Osteocyte (in vitro differentiated cells): ENCODE measurements at places on chromosomes 11 and 22.

DNA sequence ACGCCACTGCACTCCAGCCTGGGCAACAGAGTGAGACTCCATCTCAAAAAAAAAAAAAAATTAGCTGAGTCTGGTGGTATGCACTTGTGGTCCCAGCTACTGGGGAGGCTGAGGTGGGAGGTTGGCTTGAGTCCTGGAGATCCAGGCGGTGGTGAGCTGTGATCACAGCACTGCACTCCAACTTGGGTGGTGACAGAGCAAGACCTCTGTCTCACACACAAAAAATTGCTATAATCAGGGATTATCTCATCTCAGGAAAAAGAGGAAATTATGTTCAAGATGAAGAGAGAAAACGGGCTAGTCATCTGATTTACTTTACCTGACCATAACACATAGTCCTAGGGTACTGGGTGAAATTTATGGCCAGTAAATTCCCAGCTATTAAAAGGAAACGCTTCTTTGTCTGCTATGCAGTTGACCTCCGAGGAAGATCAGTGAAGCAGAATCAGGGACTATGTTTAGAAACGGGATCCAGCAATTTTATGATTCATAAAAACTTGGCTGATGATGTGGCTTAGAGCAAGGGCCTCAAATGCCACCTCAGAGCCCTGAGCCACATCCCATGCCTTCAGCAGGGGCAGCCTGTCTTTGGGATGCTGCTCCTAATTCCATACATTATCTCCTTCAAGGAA, 386.2 kb downstream of the NTM start:
- DNase-seq: no peak

GRCh38 chr22:39471381-39472141, 14.7 kb downstream of the MGAT3 start:
- DNase-seq: no peak

DNA sequence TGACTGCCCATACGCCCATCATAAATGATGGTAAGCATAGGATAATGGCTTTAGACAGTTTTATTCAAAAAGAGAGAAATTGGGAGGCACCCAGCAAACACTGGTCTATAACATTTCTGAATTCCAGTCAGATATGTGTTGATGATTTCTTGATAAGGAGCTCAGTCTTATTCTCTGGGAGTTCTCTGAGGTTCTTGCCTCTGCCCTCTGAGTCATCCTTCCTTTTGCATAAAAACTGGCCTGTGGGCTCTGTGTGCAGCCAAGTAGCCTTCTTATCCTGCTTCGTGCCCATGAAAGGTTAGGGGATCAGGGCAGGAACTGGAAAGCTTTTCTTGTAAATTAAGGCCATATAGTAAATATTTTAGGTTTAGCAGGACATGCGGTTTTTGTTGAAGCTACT, 48.9 kb downstream of the FAR1 start:
- no peak for DNase-seq

DNA sequence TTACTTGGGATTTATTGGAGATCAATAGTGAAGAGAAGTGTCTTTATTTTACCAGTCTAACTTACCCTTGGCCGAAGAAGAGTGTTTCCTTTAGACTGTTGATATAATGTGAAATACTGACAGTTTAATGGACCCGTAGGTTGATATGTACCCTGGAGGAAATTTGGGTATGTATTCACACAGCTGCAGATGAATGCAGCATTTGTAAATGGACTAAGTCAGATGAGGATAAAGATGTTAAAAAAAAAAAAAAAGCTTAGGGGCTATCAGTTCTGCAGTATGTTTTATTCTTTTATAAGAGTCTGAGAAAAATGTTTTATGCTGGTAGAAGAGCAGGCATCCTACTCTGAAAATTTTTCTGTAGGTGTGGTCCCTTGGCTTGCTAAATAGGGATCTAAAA, 2.7 kb downstream of the REXO2 start:
- DNase-seq: no peak

DNA sequence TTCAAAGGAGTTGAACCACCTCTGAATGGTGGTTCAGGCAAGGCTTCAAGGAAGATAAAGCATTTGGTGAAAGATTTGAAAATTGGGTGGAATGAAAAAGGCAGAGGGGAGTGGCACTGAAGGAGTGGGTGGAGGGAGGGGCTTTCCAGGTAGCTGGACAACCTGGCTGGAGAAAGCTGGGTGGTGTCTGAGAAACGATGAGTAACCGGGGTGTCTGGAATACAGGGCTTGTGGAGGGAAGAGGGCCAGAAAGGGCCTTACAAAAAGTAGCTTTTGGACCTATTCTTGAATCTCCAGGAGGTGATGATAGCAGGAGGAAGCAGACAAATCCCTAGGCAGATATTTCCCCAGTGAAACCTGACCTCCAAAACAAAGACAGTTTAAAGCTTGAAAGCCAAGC, 99.3 kb downstream of the RASSF10 start:
- no peak for DNase-seq

DNA sequence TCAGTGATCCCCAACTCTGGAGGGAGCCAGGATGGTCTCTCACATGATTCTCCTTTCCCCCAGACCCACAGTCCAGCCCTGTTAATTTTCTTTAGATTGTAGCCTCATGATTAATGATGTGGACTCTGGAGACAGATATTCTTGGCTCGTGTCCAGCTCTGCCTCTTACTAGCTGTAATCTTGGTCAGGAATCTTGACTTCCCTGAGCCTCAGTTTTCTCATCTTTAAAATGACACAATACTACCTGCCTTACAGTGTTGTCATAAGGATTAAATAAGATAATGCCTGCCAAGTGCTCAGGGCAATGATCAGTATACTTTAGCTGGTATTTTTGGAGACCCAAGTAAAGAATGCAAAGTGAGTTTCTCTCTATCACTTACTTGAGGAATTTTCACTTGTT, 60.0 kb downstream of the SPECC1L start:
- no peak for DNase-seq

GRCh38 chr11:106070606-106071005, 6.5 kb downstream of the KBTBD3 start:
- DNase-seq: no peak
